ENCODE measurements at places on chromosomes 1 and 21.

DNA sequence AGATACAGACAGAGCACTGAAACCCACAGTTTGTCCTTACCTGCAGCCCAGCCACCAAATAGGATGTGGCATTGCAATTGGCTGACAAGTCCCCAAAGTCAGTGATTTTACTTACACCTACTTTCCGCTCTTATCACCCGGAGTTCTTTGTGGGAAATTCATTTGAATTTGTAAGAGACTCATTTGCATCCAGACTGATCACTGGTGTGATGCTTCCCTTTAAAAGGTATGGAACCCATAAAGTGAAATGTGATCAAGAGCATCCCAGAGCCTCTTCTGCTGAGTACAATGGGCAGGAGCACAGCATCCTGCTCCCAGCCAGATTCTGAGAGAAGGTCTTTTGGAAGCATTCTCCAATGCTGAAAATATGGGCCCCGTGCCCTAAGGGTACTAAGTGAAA lies 161.4 kb downstream of the DAB1 start:
- no peak for DNase-seq

GRCh38 chr1:2628191-2628932 lies 4.5 kb downstream of the MMEL1 start:
- no peak for DNase-seq

GRCh38 chr1:30845904-30846290 lies 62.7 kb downstream of the SDC3 start:
- DNase-seq: no peak

DNA sequence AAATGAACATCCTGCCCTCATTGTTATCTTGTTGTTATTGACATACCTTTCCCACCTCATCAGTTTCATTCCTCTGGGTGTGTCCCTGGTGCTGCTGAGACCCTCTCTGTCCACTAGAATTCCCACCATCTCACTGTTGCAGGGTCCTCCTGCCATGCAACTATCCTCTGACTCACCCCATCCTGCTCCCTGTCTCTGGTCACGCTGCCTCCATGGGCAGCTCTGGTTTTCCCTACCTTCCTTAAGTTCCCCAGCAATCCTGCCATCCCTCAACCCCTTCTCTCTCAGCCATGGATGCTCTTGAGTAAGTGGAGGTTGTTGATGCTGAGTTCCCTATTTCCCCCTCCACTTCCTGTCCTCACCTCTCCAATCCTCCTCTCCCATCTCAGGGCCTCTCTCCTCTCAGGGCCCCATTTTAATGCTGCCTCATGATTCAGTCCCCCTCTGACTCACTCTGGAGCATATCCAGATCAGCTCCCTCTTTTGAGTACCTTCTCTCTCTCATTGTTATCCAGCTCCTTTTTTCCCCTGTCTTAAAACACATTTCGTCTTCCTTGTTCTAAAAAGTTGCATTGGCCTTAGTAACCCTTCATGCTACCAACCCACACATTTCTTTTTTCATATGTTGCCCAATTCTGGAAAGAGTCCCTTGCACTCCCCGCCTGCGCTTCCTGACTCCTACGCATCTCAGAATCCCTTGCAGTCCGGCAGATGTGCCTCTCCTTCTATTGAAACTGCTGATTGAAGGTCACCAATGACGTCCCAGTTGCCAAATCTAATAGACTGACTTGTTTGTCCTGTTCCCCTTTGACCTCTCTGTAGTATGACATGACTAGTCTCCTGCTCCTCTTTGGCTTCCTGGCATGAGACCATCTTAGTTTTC lies 92.0 kb downstream of the CNIH3 start:
- no peak for DNase-seq

- DNase-seq: no peak
Observed at GRCh38 chr1:116062201-116062600, 49.0 kb upstream of the MAB21L3 start.

- DNase-seq: no peak
Observed at GRCh38 chr1:56095696-56096665, 483.4 kb downstream of the PLPP3 start.

GRCh38 chr1:21126324-21126723 lies 50.4 kb downstream of the EIF4G3 start:
- DNase-seq: no peak

- DNase-seq: no peak
Observed at GRCh38 chr1:231699784-231700183, 73.2 kb downstream of the DISC1 start.

GRCh38 chr1:178646821-178647220 lies 78.2 kb upstream of the RALGPS2 start:
- DNase-seq: no peak

- DNase-seq: no peak
Observed at GRCh38 chr21:32370998-32371766, 21.6 kb downstream of the URB1 start.

DNA sequence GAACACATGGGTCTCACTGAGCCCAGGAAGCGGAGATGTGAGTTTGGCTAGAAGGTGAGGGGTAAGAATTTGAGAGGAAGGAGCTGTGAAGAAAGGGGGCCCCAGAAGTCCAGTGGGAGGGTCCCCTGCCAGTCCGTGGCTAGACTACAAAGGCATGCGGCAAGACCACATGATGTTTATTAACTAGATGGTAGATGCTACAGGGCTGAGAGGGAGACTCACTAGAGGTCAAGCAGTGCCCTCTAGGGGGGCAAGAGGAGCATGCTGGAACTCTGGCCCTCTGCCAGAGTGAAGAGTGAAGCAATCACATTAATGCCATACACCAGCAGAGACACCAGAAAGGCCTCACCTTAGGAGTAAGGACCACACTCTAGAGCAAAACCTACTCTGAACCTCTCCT lies 12.2 kb downstream of the KIAA0319L start:
- DNase-seq: no peak

GRCh38 chr1:221200464-221200863 lies 321.2 kb downstream of the HLX start:
- DNase-seq: no peak

DNA sequence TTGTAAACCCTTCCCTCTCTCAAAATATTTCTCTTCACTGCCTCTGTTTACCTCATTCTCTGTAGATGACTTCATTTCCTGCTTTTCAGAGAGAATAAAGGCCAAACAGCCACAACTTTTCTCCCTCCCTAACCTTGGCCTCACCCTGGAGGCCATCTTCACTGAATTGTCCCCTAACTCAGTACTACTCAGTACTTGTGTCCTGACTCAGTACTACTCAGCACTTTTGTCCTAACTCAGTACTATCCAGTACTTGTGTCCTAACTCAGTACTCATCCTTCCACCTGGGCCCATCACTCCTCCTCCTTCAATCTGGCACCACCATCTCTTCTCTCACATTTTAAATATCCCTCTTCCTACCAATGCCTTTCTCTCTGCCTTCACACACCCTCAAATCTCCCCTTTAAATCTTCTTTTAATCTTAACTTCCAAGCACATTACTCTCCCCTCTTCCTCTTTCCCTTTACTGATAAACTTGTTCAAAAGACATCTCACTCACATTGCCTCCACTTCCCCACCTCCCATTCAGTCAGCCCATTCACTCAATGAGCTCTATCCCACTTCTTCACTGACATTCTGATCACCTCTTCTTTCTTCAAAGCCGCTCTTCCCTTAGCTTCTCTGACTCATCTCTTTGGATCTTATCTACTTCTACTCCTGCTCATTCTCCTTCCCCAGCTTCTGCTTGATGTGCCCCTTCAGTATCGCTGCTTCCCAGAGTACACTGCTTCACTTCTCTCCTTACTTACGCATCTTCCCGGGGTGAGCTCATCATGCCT lies 121.4 kb downstream of the RNF220 start:
- no peak for DNase-seq

DNA sequence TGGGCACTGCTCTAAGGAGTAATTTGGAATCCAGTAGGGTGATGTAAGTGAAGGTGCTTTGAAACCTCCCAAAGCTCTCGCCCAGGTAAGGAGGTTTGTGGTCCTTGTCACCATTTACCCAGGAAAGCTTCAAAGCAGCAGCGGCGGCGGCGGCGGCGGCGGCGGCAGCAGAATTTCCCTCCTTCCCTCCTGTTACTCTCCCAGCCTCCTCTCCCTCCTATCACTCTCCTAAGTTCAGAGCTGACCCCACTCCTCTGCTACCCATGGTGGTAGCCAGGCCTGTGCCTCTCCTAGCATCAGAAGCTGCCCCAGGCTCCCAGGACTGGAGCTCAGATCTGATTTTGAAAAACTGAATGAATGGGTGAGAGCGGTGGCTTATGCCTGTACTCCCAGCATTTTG lies 60.7 kb downstream of the ACBD3 start:
- no peak for DNase-seq

DNA sequence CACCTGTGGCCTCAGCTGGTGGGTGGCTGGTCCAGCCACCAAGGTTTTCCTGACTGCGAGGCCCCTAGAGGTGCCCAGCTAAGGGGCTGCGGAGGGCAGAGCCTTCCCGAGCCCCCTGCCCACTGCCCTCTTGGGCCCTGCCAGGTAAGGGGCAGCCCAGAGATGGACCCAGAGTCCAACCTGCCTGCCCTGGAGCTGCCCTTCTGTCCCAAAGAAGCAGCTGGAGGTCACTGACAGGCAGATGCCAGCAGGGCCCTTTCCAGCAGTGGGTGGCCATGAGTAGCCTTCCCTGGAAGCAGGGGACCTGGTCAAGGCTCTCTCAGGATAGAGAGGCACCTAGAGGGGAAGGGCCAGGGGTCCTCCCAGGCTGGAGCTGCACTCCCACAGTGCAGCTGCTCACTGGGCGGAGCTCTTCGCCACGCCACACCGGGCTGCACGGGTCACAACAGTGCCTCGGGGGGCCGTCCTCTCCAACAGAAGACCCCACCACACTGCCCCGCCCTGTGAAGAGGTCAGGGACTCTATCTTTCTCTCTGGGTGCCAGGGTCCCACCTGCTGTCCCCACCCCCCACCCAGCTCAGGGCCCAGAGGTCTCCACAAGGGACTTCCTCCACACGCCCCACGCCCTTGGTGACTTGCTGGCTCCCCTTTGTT lies 10.9 kb upstream of the GNB1 start:
- no peak for DNase-seq

GRCh38 chr1:8525216-8525557 lies 207.3 kb downstream of the SLC45A1 start:
- DNase-seq: no peak

DNA sequence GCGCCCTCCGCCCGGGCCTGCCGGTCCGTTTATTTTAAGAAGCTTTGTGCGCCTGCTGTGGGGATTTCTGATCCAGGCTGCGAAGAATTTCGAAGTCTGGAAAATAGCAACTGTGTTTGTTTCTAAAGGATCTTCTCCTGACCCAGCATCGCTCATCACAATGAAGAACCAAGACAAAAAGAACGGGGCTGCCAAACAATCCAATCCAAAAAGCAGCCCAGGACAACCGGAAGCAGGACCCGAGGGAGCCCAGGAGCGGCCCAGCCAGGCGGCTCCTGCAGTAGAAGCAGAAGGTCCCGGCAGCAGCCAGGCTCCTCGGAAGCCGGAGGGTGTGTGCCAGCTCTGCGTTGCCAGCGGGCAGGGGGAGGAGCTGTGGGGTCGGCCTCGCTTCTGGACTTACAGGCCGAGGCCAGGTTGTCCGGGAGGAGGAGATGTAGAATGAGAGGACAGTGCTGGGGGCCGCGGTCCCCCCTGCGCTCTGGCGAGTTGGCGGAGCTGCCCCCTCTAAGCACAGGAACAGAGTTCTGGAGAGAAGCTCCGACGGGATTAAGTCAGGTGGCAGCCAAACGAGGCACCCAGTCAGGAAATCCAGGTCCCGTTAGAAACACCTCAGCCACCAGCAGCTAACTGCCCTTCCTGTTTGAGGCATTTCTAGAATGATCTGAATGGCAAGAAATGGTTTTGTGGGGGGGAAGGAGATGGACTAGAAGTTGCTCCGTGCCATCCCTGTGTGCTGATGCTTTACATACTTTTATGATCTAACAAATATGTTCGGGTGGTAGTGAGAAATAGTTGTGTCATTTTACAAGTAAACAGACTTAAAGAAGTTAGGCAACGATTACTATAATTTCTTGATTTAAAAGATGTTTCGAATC lies 948 bp downstream of the TXLNA start:
- DNase-seq: no peak

DNA sequence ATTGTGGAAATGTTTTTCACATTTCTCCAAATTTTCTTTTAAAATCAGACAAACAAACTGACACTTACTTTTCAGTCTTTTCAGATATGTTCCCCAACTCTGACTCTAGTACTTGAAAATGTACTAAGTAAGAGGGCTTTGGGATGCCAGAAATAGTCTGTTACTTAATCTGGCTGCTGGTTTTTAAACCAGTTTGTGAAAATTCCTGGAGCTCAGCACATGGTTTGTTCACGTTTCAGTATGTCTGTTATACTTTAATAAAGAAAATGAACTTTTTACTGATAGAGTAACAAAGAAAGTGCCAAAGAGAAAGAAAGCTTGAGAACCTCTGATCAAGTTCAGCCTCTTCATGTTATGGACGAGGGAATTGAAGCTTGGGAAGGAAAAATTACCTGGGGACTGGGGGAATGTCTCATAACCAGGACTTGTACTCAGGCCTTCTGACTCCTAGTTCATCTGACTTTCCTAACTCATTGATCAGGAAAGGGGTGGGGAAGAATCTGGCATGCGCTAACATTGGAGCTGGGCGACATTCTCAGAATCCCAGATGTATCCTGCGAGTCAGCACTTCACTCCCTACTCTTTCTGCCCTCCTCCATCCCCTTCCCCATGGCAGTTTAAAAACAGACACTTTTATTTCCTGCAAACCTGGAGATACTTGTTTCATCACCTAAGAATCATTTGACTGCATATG lies 30.8 kb upstream of the DNAJC6 start:
- no peak for DNase-seq

DNA sequence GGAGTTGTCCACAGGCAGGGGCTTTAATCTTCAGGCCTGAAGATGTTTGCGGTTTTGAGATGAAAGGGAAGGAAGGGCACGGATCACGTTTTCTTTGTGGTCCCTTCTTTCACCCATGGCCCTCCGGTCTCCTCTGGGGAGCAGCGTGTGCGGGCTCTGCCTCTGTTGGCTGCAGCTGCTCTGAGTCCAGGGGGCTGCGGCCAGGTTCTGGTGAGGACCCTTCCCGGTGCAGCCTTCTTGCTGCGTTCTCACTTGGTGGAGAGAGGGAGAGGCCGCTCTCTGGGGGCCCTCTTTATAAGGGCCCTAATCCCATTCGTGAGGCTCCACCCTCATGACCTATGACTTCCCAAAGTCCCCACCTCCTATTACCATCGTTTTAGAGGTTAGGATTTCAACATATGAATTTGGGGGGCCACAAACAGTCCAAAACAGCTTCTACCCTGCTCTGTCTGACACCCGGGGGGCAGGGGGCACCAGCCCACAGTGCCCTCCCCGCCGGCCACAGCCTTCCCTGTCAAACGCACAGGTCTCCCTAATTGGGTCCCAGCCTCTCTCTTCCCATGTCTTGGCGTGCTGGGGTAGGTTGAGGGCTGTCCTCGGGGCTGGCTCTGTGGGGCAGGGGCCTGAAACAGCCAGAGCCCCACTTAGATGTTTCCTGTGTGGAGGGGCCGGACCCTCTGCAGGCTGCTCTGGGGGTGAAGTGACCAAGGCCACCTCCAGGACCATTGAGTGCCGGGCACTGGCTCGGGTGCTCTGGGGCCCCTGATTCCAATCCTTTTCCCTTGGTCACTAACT lies 100.1 kb upstream of the C1orf174 start:
- no peak for DNase-seq
